Lung microvascular endothelial cell (primary cell): ENCODE measurements at places on chromosomes 5 and 9. TPM values are rescaled to one million over a fixed set of nuclear protein-coding genes. Genes with fewer than 3 reads are reported as not detected.

The ADRA1B gene
- total RNA-seq: under 0.01 and 0.22 TPM in 2 replicates

The SEMA4D gene
- total RNA-seq: 2.0 and 3.4 TPM in 2 replicates

The MGAT4B gene
- total RNA-seq: 104 and 132 TPM in 2 replicates

The AK8 gene
- total RNA-seq: under 0.01 TPM in 1 of 2 replicates, not detected in the other

The PLEKHG4B gene
- total RNA-seq: under 0.01 TPM in 2 replicates

The NIPSNAP3A gene
- 33.9 and 41.2 TPM in 2 replicates for total RNA-seq

The FST gene
- total RNA-seq: 7.6 and 29.0 TPM in 2 replicates

The PCSK5 gene
- total RNA-seq: 0.79 and 1.5 TPM in 2 replicates

The OTULINL gene
- total RNA-seq: 0.22 and 0.40 TPM in 2 replicates

The FBP2 gene
- total RNA-seq: not detected in 2 replicates

The CTXN3 gene
- not detected in 2 replicates for total RNA-seq

The SLC12A7 gene
- 13.9 and 32.5 TPM in 2 replicates for total RNA-seq

The TTC39B gene
- 1.5 and 1.8 TPM in 2 replicates for total RNA-seq

The SEMA5A gene
- total RNA-seq: under 0.01 and 0.44 TPM in 2 replicates

The THBS4 gene
- 0.20 TPM in 1 of 2 replicates, not detected in the other for total RNA-seq

The LOX gene
- total RNA-seq: 29.6 and 75.4 TPM in 2 replicates

- DNase-seq: peak; percentile 34
Measured at GRCh38 chr5:116626272-116626723, 51.7 kb upstream of the SEMA6A start.

DNA sequence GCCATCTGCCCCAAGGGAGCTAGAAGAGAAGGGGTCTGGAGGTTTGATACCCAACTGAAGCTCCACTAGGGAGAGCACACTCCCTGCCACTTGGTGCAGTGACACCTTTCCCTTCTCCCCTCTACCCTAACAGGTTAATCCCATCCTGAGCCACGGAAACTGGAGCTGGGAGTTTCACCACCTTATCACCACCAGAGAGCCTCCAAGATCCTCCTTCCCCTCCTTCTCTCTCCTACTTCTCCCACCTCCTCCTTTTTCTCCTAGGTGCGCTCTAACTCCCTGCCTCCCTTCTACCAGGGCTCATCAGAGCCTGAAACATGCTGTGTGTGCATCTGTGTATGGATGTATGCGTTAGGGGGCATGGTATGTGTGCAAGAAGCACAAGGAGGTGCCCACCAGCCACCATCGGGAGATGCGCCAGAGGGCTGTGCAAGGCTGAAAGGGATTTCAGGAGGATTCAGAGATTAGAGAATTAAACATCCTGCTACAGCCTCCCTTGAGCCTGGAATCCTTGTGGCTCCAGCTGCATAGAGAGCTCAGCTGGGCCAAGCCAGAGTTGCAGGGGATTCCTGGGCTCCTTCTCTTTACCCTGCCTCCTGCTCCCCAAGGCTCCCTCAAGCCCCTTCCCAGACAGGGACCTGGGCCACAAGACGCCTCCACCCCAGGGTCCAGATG lies 89.8 kb downstream of the PCDH1 start:
- DNase-seq: no peak

DNA sequence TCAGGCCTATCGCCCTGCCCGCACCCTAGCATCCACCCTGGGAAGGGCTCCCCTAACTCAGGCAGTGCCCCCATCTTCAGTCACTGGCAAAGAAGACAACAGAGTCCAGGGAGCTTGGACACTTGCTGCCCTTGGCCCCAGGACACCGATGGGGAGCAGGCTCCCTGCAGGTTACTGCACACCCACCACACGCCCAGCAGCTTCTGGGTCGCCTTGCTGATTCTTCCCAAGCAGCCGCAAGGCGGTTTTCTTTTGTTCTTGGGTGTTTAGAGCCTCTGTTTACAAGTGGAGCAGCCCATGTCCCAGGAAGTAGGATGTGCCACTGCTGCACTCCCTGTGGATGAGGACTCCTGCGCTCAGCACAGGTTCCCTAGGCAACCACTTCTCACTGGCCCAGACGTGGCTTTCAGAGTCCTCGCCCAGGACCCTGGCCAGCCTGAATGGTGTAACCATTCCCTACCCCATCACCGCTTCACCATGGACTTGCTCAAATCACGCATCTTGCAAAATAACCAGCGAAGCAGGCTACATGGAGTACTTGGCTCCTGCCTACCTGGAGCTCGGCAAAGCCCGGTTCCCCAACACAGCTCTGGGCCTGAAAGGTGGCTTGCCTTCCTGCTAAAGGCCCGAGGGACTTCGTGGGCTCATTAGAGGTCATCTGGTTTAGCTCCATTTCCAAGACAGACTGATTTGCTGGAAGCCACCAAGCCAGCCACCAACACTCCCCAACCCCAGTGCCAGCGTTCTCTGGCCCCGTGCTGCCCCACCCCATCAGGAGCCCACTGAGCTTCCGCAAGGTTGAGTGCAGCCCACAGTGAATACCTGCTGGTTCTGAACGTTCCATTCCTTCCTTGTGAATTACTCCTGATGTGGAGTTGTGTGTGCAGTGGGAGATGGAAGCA lies 60.0 kb downstream of the PSMB7 start:
- peak; percentile 1 for DNase-seq

GRCh38 chr5:55031492-55031891 lies 7.4 kb downstream of the GZMK start:
- no peak for DNase-seq

- no peak for DNase-seq
Measured at GRCh38 chr5:169273451-169273850, 27.5 kb downstream of the SLIT3 start.

DNA sequence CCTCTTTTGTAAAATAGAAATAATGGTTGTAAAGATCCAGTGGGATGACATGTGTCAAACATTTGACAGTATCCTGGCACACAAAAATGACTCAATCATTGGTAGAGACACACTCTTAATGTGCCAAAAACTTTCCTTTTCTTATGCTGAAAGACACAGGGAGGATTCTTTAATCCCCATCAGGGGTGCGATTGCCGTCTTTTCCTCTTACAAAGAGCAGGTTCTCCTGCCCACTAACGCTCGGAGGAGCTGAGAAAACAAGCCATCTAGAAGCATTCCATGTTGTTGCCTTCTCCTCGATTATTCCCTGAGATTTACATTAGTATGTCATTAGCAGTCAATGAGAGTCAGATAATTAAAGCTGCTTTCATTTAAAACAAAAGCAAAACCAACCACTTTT lies 342.6 kb upstream of the CCNH start:
- DNase-seq: no peak

DNA sequence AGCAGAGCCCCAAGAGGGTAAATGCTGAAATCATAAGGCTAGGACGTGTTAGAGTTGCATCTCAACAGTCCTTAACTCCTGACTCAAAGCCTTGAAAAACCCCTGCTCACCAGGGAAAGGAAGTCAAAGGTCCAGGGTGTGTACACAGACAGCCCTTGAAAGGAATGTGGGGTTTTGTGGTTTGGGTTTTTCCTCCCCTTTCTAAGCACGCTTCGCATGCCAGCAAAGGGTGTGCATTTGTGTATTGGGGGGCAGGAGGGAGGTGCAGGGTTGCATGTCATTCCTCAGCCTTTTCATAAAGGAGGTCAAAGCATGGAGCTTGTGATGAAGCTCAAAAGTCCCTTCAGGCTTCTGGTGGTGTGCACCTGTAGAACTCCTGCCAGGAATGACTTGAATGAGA lies 17.3 kb upstream of the XPA start:
- no peak for DNase-seq

- no peak for DNase-seq
Measured at GRCh38 chr5:61919920-61920319, 386.1 kb upstream of the KIF2A start.

GRCh38 chr9:17757816-17758215 lies 178.9 kb downstream of the SH3GL2 start:
- no peak for DNase-seq

DNA sequence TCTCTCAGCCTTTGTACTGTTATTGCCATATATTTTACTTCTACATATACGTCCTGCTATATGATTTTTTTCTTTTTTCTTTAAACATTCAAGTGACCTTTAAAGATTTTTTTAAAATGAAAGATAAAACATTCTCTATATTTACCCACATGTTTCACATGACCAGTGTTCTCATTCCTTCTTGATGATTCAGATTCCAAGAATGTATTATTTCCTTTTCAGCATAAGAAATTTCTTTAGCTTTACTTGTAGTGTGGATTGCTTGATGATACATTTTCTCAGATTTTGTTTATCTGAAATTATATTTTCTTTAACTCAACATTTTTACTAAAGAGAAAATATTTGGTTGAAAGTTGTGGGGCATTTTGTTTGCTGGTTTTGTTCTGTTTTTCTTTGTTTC lies 792.1 kb downstream of the BRINP1 start:
- DNase-seq: no peak

- no peak for DNase-seq
Measured at GRCh38 chr9:98960409-98960808, 16.7 kb downstream of the COL15A1 start.

- DNase-seq: no peak
Measured at GRCh38 chr9:133057006-133057405, 4.8 kb upstream of the CEL start.

GRCh38 chr5:167945542-167946384 lies 345.7 kb upstream of the WWC1 start:
- DNase-seq: no peak

GRCh38 chr5:102959055-102959454 lies 160.9 kb downstream of the GIN1 start:
- peak; percentile 55 for DNase-seq

- peak; percentile 11 for DNase-seq
Measured at GRCh38 chr5:108749128-108749861, 1.6 kb downstream of the FER start.

GRCh38 chr9:136779808-136780207 lies 11.3 kb upstream of the TMEM141 start:
- no peak for DNase-seq

DNA sequence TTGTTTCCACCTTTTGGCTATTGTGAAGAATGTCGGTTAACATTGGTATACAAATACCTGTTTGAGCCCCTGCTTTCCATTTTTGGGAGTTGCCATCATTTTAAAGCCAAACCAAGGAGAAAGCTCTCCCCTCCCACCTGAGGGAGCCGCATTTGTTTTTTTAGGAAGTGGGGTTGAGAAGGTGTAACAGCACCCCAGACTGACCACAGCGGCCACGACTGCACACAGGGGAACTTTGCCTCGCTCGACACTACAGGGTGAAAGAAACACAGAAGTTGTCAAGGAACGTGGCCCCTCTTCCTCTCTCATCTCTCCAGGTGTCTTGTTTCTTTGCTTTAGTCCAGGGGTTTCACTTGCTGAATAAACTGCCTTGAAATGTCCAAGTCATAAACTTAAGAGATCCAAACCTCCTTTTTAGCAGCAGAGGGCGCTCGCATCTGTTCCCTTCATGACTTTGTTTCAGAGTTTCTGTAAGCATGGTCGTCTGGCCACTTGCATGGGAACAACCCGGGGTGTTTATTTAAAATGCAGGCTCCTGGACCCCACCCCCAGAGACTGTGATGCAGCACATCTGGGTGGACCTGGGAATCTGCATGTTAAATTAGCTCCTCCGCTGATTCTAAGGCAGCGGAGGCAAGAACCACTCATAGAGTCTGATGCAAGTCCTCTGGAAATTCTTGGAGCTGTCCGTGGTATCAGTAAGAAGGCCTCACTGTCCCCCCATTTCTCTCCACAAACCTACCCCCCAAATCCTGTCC lies 2.1 kb upstream of the TTLL11 start:
- peak; percentile 69 for DNase-seq

DNA sequence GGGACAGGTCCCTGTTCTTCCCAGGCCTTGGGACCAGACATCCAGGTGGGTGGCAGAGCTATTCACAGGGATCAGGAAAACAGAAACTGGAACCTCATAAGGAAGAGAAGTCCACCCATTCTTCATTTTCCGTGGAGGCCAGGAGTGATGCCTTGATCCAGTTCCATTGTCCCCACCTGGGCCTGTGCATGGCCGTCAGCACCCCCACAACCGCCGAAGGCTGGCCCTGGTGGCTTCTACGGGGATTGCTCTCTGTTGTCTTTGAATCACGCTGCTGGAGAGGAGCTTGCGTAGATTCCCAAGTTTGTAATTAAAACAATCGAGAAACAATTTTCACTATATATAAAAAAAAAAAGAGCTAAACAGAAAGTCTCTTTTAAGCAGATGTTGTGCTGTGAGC lies 134.4 kb downstream of the MVB12B start:
- DNase-seq: no peak

GRCh38 chr5:151093476-151093889 lies 12.6 kb upstream of the TNIP1 start:
- DNase-seq: peak; percentile 58

GRCh38 chr5:19902316-19902934 lies 85.6 kb downstream of the CDH18 start:
- DNase-seq: no peak

DNA sequence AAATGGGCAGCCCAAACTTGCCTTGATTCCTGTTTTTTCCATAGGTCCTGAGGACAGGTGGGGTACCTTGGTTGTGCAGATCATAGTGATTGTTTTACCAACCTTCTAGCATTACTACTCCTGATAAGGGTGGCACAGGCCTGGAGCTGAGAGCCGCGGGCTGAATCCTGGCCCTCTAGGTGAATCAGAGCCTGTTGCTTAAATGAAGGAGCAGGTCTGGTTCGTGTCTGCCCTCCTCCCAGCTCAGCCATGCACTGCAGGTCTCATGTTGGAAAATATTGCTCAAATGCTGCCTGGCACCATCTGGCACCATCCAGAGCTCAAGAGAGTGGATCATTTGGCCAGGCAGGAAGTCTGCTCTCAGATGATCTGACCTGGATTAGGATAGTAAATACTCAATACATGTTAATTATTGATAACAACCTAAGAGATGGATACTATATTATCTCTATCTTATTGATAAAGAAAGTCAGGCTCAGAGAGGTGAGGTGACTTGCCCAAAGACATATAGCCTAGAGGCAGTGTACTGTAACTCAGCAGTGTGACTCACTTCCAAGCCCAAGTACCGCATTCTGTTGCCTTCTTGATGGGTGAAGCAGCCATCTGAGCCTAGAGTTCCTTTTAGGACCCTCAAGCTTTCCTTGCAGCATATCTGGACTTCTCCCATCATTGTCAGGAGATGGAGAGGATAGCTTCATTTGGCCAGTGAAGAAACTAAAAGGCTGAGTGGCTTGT lies 104.3 kb upstream of the PITX1 start:
- DNase-seq: no peak

GRCh38 chr5:166083183-166083959 lies 2208.1 kb upstream of the WWC1 start:
- no peak for DNase-seq

DNA sequence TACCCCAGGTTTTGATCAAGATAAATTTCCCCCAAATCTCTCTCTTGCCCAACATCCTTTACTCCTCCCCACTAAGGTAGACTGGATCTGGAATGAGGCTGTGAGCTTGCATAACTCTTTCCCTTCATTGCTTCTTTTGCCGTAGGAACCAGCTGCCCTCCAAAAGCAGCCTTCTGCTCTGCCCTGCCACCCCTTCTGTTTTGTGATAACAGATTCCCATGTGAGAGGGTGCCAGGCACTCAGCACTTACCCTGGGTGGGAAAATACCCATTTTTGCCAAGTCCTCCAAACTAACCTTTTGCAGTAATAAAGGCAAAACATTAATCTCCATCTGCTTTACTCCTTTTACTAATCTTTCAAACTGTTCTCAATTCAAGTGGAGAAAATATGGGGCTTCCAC lies 182.6 kb downstream of the ASTN2 start:
- DNase-seq: no peak

- no peak for DNase-seq
Measured at GRCh38 chr5:32244017-32244416, 68.7 kb downstream of the MTMR12 start.

- peak; percentile 45 for DNase-seq
Measured at GRCh38 chr9:1837453-1838084, 177.6 kb upstream of the SMARCA2 start.
